ENCODE measurements at places on chromosomes 3 and 15.

- DNase-seq: no peak
These were observed 51.8 kb upstream of the RFX7 start for GRCh38 chr15:56295433-56295832.

DNA sequence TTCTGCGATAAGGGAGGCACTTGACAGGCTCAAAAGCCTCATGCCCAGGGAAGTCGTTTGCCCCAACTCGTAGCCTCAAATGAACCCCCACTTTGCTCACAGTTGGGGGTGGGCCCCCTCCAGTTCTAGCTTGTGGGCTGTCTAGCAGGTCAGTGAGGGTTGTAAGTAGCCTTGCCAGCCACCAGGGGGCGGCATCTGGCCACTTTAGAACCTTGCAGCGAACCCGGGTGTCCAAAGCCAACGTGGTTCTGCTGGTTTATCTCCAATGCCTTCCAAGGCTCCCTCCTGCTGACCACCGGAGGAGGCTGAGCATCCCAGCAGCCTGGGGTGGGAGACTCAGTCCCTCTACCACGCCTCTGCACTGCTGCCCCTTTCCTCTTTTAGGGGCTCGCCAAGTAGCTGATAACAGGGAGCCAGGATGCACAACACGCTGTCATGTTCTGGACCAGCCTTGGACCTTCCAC, 9.2 kb upstream of the RBSN start:
- DNase-seq: peak; percentile 58

DNA sequence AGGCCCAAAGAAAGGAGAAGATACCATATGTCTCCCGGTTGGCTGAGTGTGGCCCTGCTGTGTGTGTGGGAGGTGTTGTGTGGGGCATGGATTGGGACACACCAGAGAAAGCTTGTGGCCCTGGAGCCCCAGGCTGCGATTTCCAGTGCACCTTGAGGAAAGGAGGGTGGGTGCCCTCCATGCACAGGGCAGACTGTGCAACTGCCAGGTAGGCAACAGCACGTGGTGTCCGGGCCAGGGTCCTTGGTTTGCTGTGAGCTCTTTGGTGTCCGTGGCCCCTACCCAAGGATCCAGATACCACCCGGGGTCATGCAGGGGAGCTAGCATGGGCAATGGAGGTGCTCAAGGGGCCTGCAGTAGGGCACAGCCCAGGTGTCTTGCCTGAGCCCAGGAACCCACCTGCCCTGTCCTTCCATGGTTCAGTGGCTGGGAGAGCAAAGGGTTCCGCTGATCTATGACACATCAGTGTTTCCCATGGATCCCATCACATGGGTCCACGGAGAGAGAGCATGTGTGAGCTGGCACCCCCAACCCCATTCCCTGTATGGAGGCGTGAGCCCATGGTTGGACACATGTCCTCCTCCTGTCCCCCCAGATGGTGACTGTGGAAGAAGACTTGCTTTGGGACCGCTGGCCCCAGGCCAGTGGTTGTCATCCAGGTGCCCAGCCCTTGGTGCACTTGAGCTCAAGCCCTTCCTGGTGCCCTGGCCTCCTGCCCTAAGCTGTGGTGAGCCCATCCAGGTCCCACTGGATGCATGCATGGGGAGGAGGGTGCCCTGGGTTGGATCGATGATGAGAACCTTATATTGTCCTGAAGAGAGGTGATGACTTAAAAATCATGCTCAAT, 223.4 kb downstream of the SNRPN start:
- no peak for DNase-seq

DNA sequence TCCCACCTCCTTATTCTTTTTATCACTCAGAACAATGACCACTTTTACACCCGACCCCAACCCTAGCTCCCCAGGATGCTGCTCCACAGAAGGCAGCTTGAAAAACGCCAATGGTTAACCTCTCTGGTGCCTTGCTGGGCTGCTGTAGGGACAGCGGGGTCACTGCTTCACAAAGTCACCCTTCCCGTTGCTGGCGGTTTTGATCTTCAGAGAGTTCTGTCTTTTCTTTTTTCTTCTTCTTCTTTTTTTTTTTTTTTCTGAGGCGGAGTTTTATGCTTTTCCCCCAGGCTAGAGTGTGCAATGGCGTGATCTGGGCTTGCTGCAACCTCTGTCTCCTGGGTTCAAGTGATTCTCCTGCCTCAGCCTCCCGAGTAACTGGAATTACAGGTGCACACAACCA, 20.7 kb downstream of the CEP19 start:
- no peak for DNase-seq

DNA sequence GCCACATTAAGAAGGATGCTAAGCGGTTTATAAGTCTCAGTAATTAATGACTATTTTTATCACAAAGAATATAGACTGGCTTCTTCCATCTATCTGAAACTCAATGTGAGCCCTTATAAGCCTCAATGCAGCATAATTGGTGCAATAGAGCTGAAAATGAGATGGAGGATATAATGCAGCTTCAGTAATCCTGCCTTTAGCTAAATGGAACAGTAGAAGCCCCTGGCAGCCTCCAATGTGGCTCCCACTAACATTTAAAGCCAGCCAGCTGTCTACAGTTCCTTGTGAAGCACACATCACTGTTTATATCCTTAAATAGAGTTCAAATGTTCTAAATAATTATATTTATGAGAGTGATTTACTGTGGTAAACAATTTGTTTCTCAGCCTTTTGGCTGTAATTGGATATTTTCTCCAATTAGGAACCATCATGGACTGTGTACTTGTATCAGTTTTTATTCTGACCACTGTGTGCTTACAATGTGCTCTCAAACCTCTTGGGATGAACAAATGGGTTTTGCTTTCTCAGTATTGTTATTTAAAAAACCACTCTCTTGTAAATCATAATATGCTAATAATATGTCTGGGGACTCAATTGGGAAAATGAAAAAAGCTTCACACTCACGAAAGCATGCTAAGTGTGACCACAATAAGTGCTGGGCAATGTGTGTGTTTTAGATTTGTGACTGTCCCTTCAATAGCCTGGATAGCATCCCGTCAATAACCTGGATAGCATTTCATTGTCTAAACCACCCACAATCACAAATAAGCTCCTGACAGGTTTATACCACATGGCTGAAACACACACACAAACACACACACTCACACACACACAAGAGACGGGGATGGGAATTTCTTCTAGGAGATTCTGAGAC, 366.6 kb downstream of the GBE1 start:
- DNase-seq: no peak

GRCh38 chr3:47423548-47424145, 42.8 kb downstream of the PTPN23 start:
- DNase-seq: no peak

GRCh38 chr15:29071232-29071881, 185.6 kb downstream of the APBA2 start:
- no peak for DNase-seq

- peak; percentile 56 for DNase-seq
These were observed 678.8 kb downstream of the MCTP2 start for GRCh38 chr15:94910166-94910565.

DNA sequence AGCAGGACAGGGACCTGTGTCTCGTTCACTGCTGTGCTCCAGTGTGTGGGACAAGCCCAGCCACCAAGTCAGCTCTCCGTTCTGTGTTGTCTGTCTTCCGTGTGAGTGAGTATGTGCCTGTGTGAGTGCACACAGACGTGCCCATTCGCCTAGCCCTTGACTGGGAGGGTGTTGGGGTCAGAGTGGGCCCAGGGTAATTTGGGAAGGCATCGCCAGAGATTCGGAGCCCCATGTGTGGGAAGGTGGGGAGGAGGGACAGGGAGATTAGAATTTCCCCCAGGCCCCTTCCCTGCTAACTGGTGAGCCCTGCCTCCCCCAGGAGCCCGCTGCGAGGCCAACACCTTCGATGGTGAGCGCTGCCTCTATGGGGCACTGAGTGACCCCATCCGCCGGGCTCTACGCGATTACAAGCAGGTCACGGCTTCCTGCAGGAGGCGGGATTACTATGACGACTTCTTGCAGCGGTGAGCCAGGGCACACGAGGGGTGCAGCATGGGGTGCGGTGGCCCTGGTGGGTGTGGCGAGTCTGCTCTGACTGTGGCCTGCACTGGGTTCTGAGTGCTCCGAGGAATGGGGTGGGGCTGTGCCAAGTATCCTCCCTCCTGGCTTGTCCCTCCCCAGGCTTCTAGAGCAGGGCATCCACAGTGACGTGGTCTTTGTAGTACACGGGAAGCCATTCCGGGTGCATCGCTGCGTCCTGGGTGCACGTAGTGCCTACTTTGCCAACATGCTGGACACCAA, 3.1 kb downstream of the ABTB1 start:
- no peak for DNase-seq

DNA sequence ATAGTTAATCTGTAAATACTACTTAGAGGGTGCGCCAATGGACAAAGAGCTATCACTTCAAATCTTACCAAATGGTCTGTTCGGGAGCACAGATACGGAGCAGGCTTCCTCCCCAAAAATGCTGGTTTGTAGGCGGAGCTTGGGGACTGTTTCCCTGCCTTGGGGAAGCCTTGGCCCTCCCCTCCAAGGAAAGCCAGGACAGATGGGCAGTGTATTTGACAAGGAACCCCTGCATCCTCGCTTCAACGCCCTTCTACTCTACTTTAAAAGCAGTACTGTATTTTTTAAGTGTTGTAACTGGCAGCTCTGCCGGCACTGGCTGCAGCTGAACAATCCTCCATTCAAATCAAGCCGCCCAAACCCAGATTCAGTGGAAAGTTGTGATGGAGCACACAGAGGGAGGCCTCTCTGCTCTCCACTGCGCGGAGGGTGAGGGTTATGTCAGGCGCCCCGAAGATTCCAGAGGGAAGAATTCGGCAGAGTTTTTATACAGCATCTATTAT, 83.1 kb upstream of the FNDC3B start:
- DNase-seq: no peak

GRCh38 chr3:124076235-124076634, 84.3 kb upstream of the ROPN1 start:
- no peak for DNase-seq

DNA sequence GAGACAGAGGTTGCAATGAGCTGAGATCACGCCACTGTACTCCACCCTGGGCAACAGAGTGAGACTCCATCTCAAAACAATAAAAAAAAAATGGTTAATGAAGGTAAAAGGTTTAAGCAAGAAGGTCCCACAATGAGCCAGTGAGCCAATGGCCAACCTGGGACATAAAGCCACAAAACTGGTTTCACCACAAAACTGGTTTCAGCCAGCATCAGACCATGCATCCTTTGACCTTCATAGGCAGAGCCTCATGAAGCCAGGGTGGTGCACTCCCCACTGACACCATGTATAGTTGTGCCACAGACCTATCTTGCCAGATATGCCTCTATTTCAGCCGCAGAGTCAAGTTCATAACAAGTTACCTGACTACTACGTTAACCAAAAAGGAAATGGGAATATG, 41.9 kb downstream of the SCAP start:
- no peak for DNase-seq

Measured in MG63 (cell line).